Panc1 (cell line): ENCODE measurements at places on chromosomes 7 and 10.

DNA sequence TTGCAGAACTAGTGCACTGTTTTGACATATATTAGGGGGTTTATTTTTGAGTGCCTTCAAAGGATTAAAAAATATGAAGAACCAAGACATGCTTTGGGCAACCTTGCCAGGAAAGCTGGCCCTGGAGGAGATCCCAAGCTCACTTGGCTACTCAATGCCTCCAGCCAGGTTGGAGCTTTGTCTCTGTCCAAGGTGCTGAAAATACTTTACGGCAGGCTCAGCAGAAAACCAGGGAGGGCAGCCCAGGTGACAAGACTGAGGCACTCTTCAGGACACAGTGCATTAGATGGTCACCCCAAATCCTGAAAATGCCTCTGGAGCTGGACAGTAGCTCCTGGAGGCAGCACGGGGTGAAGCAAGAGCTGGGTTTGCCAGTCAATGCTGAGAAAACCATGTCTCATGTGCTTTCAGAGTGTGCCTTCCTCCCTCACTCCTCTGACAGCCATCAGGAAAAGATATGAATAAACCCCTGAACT, 5.8 kb upstream of the KCNH2 start:
- DNase-seq = no peak

GRCh38 chr10:3563298-3563697, 221.7 kb downstream of the KLF6 start:
- DNase-seq = no peak

GRCh38 chr10:113644185-113645120, 19.4 kb downstream of the NRAP start:
- DNase-seq = no peak

GRCh38 chr7:44965441-44965903, 13.3 kb downstream of the MYO1G start:
- DNase-seq = no peak

GRCh38 chr10:98080494-98080893, 50.1 kb upstream of the CRTAC1 start:
- DNase-seq = no peak

GRCh38 chr10:75468612-75469005, 37.2 kb downstream of the LRMDA start:
- DNase-seq = no peak

DNA sequence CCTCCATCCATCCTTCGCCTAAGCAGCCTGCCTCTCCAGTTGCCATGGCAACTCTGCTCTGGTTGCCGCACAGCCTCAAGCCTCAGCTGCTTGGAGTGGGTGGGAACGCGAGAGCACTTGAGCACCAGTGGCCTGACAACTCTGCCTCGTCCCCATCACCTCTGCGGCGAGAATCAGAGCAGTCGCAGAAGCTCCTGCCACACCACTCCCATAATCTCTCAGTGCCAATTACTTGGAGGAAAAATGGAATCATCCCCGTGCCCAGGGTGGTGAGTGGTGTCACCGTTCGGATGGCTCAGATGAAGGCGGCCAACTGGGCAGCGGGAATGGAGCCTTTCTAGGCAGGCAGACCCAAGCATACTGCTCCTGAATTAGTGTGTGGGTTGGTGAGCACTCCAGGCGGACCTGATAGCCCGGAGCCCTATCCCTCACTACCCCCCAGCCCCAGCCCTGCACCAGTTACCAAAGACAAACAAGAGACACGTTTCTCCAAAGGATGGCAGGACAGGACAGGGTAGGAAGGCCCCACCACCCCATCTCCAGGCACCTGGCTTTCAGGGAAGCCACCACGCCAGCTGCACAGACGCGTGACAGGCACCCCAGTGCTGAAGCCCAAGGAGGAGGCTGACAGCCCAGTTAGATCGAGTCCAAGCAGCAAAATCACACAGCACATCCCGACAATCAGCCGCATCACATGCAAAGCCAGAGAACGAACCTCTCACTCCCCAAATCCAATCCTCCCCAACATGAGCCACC, 335.4 kb downstream of the PTPRN2 start:
- DNase-seq = no peak

- no peak for DNase-seq
These were observed 58.0 kb downstream of the AHCYL2 start for GRCh38 chr7:129282865-129283264.

DNA sequence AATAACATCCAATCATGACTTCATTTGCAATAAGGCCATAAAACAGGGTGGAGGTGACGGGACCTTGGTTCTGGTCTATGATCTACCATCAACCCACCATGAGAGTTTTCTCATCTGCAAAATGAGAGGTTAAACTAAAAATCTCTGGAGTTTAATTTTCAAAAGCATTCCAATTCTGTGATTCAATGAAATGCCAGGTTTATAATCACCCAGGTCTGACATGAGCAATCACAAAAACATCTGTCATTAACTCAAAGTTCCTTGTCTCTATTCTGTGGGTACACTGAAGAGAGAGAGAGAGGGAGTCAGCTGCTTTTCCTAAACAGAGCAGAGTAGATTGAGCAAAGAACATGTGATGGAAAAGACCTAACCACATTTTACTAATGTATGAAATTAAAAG, 75.4 kb downstream of the NUDCD3 start:
- DNase-seq = no peak

DNA sequence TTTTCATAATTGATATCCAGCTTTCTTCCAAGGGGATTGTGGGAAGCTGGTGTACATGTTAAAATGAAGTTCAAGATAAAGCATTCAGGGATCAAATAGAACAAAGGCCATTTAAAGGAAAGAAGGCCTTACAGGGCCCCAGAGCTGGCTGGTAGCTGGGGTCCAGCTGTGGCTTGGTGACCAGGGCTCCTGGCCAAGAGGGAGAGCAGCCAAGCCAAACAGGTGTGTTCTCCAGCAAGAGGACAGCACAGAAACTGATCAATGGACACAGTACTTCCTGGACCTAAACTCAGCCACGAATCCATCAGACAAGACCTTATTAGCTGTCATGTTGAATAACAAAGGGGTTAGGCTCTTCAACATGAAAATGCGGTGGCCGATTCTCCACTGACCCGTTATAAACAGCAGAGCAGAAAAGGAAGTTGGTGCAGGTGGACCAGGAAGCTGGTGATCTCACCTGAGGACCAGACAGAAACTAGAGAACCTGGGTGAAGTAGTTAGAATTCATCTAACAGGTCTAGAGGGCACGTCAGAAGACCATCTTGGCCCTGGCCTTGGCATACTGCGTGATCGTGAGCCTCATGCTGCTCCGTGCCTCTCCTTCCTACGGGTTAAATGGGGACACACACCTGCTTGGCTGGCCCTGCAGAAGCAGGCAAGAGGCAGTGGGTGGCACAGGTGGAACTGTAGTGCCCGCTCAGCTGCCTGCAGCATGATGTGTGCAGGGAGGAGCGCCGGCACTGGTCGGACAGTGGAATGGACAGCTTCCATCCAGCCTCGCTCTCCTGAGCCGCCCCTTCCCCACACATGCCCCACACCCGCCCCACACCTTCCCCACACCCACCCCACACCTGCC, 53.8 kb downstream of the PARP12 start:
- DNase-seq = no peak

GRCh38 chr7:157320608-157320980, 16.2 kb upstream of the DNAJB6 start:
- DNase-seq = no peak

DNA sequence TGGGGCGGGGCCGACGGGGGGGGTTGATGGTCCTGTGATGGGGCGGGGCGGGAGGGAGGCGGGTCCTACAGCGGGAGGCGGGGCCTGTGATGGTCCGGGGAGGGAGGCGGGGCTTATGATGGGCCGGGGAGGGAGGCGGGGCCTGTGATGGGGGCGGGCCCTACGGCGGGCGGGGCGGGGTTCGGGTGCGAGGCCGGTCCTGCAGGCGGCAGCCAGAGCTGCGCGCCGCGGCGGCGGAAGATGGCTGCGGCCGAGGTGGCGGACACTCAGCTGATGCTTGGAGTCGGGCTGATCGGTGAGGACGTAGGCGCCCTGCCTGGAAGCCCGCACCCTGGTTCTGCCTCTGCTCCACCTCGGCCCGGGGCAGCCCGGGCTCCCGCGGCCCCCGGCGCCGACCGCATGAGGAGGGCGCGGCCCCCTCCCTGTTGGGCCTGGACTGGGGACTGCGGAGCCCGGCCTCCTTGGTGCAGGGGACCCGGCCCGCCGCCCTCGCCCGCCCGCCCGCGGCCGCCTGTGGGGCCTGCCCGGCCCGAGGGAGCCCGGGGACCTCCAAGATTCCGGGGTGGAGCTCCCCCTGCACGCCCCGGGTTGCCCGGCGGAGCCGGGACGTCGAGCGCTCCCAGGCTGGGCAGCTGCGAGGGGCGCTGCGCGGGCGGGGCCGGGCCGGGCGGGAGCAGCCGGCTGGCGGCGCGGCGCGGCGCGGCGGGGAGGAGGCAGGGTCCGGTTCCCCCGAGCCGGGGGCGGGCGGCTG, at the start of gene DENND10:
TSS of gene DENND10 (plus strand) at position 211 of the 751 bp plus-strand sequence. CDS start at position 241, 30 bp downstream.
- no peak for DNase-seq

DNA sequence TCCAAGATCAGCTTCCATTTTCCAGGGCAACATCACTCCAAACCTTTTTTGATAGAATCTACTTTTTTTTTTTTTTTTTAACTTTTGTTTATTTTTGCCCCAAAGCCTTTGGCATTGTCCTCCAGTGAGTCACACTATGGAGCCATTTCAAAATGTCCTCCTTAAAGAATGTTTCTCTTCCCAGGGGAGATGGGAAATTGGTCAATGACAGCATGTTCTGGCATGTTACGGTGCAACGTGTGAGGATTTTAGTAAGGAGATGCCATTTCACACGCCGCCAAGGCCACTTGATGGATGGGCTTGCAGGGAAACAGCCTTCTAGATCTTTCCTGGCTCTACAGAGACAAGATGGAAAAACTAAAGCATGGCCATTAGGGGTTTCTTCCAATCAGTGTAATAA, 30.7 kb upstream of the TRIL start:
- DNase-seq = no peak

- no peak for DNase-seq
These were observed 60.2 kb downstream of the ZNF277 start for GRCh38 chr7:112266595-112267270.

DNA sequence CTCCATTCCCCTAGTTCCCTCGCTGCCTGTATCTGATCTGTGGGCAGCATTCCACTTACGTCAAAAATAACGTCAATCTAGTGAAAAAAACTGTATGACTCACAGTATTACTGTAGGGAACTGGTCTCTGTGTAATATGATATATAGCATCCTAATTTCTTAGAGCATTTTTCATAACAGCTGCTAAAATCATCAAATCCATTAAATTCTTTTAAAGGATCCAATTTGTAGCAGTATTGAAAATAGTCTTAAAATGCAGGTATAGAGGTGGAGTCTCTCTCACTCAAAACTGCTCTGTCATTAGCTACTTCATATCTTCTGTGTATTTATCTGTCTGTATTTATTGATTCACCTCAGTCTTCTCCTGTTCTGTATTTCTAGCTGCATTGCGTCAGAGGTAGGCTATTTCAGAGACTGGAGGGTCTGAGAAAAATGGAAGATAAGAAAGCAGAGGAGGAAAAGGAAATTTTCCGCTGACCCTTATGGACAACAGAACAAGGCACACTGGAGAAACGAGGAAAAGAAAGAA, 59.9 kb downstream of the PON1 start:
- no peak for DNase-seq

DNA sequence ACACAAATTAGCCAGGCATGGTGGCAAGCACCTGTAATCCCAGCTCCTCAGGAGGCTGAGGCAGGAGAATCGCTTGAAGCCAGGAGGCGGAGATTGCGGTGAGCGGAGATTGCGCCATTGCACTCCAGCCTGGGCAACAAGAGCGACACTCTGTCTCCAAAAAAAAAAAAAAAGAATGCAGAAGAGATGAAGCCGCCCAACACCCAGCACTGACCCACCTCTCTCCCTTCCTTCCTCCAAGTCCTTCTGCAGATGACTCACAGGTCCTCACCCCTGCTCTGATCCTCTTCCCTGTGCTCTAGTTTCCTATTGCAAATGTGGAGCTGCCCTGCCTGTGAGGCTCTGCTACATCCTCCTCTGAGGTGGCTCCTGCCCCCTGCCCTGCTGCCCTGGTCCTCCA, 22.0 kb upstream of the OPALIN start:
- DNase-seq = no peak

DNA sequence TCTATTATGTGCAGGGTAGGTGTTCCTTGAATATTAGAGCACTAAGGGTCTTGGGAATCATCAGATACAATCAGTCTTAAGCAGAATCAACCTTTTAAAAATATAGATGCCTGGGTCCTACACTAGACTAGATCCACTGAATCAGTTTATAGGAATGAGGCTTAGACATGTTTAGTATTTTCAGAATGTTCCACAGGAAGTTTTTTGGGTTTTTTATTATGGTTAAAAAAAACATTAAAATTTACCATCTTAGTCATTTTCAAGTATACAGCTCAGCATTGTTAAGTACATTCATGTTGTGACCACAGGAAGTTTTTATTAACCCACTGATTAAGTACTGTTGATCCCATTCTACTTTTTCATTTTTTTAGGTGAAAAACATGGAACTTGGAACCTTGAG, 135.7 kb downstream of the LCOR start:
- no peak for DNase-seq

DNA sequence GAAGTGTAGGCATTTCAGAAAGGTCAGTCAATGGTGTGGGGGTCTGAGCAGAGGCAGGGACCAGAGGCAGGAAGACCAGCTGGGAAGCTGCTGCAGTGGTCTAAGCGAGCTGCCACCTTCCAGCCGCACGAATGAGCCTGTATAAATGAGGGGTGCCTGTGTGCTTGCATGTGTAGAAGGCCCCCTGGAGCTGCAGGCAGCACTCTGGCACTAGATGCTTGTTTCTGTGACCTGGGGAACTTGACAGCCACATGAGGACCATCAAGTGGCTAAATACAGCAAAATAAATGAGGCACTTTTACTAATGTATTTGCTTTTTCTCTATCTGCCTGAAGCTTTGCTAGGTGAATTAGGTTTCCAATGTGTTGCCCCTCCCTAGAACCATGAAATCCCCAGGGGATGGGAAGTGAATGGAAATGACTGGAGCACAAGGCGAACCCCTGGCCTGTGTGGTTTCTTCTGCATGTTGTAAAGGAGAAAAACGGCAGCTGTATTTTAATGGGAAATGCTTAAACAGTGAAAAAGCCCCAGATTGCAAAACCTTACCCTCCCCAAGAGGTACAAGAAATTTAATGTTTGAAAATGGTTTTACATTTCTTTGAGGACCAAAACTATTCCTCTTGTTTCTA, 57.7 kb downstream of the PYROXD2 start:
- no peak for DNase-seq

GRCh38 chr10:61464461-61465170, 11.4 kb upstream of the TMEM26 start:
- no peak for DNase-seq

GRCh38 chr10:2978574-2979273, 88.6 kb upstream of the PFKP start:
- no peak for DNase-seq

- DNase-seq = no peak
These were observed 740.4 kb downstream of the GATA3 start for GRCh38 chr10:8794860-8795259.

- no peak for DNase-seq
These were observed 39.2 kb downstream of the LAMB4 start for GRCh38 chr7:108090791-108091460.

- DNase-seq = no peak
These were observed 1.3 kb downstream of the NRCAM start for GRCh38 chr7:108454674-108455550.
